Left lung (tissue), 14 donors: ENCODE measurements at places on chromosomes 4 and X.

GRCh38 chr4:167114416-167114971 is 119.8 kb downstream of the SPOCK3 start:
- no peak for DNase-seq

- no peak for DNase-seq
These were observed 29.3 kb downstream of the FAM199X start for GRCh38 chrX:104195489-104196084.

DNA sequence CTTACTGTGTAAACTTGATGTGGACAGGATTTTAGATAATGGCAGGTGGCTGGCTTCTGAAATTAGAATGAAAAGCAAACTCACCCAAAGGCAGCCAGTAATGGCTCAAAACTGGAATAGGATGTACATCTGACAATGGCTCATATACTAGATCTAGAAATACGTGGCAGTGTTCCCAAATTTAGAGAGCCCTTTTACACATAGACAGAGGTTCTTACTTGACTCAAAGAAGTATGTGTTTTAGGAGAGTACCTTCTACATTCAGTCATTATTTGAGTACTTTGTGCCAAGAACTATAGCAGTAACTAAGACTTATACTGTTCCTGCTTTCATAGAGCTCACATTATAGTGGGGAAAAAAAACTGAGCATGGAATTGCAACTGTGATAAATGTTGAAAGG is 48.0 kb downstream of the UBE2K start:
- DNase-seq, result no peak

- DNase-seq, result no peak
These were observed 340.4 kb upstream of the FAT1 start for GRCh38 chr4:187064033-187064432.

- no peak for DNase-seq
These were observed 192.0 kb downstream of the PPP3CA start for GRCh38 chr4:101155368-101155767.

DNA sequence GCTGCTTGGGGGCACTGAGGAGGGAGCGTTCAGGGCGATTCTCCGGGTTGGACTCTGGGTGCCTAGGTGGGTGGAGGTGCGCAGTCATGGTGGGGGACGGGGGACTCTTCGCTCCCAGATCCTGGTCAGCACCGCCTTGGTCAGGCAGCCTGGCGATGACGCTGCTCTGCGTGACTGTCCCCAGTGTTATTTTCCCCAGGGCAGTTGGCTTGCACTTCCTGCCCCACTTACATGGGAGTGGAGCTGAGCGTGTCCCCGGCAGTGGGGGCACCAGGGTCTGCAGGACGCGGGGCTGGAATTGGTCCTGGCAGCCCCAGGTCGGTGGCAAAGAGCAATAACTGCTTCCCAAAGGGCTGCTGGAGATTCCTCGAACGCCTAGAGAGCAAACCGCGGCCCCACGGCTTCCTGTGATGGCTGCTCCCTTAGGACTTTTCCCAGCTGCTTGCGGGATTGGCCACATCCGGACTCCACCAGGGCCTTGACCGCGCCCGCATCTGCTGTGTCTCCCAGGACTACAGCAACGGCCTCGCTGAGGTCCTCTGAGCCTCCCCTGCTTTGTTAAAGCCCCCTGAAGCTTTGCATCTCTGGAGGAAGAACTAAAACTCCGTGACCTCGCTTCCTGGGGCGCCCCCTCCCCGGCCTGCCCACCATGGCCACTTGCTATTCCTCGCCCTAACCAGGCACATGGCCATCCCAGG is 35.3 kb upstream of the GPR78 start:
- no peak for DNase-seq

GRCh38 chrX:132292793-132293192 is 73.5 kb upstream of the RAP2C start:
- DNase-seq, result peak; percentile 49

- DNase-seq, result no peak
These were observed 135.4 kb downstream of the GC start for GRCh38 chr4:71648448-71648847.

DNA sequence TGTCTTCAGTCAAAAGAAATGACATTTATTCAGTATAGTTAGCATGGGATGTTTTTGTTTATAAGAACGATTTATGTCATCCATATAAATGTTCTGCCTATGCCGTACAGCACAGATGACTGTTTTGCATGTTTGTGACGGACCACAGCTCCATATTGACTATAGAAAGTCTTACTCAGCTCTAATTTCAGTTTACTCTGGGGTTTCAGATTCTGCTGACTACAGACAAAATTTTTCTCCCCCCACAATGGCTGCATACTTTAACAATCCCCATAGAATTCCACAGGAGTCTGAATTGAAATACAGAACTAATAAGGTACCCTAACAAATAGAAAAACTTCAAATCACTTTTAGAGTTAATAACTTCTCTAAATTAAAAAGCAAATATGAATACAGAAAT is 191.0 kb downstream of the SCFD2 start:
- DNase-seq, result no peak

DNA sequence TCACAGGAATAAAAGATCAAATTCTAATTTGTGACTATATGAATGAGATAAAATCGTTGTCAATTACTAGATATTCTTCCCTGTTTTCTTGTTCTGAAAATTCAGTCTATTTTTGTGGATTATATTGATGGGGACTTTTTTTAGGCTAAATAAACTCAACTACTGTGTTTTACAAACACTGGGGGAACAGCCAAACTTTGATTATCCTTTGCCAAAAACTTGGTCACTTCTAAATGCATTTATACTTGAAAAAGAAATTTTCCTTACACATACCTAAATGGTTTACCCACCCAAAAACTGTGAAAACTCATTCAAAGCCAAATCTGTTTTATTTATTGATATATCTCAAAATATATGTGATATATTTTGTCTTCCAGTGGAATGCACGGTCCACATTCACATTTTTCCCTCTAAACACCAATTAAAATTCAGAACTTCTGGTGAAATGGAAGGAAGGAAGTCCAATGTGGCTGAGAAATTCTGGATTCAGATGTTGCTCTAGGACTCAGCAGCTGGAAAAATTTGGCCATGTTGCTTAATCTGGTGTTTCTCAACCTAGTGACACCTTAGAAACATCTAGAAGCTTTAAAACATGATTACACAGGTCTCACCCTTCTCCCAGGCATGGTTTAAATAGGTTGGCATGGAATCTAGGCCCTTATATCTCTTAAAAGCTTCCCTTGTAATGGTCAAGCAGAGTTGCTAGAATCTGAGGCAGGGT is 28.6 kb upstream of the ARHGAP24 start:
- DNase-seq, result no peak

DNA sequence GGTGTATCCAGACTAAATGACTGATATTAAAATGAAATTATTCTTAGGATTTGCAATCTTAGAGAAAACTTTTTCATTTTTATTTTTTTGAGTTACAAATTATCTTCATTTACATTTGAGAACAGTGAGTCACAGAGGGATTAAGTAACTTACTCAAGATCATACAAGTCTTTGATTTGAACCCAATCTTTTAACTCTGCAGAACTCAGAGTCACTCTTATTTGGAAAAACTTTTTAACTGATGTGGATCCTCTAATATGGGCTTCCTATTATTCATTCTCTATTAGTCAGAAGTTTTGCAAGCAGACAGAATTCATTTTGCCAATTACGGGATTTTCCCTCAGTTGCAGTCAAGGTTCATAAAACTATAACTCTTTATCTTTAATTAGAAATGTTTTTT is 20.1 kb downstream of the HPRT1 start:
- DNase-seq, result no peak

DNA sequence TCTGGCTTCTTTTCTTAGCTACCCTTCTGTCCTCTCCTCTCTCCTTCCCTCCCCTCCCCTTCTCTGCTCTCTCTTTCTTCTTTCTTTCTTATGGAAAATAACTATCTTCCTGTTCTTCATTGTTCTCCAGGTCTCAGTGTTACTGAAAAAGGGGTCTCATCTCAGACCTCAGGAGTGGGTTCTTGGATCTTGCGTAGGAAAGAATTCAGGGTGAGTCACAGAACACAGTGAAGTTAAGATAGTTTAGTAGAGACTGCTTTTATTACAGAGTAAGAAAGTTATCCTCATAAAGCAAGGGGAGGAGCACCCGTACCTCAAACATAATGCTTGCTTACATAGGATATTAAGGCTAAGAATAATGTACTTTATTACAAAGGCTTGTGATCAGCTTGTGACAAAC is 31.8 kb upstream of the CWH43 start:
- DNase-seq, result no peak
